ENCODE measurements at places on chromosomes 2 and 18. TPM values are rescaled to one million over a fixed set of nuclear protein-coding genes. Genes with fewer than 3 reads are reported as not detected.

The TMEM37 gene
- not detected for total RNA-seq

The IL1R2 gene
- total RNA-seq: not detected

DNA sequence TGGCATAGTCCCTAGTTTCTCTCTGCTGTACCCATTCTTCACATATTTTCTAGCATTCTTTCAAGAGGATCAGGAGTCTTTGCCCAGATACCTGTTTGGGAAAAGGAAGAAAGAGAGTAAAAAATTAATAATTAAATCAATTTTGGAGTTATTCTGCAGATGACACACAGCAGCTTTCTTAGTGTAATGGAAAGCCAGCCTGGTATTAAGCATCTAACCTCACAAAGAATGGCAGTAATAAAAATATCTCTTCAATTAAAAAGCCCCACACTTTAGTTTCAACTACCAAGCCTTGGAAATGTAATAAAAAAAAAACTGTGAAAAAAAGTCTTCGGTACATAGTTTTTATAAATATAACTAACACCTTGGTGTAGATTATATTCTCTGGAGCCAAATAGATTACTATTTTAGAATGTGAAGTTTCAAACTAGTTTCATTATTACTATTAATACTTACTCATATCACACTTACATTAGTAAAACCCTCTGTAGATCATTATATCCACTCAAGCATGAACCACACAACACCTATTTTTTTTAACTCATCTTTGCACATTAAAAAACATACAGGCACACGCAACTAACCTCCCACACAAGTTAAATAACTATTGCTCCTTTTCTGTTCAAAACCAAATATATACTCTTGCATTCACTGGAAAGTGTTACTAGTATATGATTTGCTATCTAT, 90.9 kb downstream of the GPD2 start:
- DNase-seq: no peak

DNA sequence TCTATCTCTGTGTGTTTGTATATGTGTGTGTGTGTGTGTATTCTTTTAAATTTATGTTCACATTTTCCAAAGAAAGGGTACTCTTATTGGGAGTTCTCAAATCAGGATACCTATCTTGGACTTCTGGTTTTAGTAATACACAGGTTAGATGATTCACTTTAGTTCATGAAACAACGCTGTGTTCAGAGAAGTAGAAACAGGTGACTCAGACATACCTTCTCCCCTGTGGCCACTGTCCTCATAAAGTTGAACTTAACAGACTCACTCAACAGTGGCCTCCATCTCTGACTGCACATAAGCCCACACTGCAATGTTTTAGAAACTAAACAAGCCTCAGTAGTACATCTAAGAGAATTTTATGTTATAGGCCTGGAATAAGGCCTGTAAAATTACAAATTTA, 566.6 kb upstream of the VRK2 start:
- peak; percentile 15 for DNase-seq

- DNase-seq: peak; percentile 71
These were observed 104.0 kb downstream of the COBLL1 start for GRCh38 chr2:164737612-164738081.

DNA sequence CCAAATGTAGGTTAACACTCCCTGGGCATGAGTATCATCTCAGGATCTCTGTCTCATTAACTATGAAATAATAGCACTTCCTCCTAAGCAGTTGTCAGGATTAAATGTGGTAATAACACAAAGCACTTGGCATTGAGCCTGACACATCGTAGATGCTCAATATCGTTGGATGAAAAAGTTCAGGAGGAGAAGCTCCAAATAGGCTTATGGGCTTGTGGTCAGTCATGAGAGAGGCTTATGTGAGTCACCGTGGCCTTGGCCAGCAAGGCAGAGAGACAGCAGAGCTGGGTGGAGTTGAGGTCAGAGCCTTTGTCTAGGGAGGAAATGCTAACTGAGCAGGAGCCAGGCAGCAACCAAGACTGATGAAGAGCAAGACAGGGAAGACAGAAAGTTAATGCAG, 68.3 kb upstream of the PPM1B start:
- DNase-seq: peak; percentile 7
